ENCODE measurements at places on chromosomes 5 and 9. TPM values are rescaled to one million over a fixed set of nuclear protein-coding genes. Genes with fewer than 3 reads are reported as not detected.

- H3K27me3 ChIP-seq, result no peaks in the 10 kb centered on the region
- H3K36me3 ChIP-seq, result no peaks in the 10 kb centered on the region
- no peak overlapping the region for H3K27ac ChIP-seq
- peak; percentile 55 for DNase-seq
These were observed 83.7 kb downstream of the PDE6A start for GRCh38 chr5:149860801-149861322.

The FOXD4L5 gene
- 0.23 TPM for total RNA-seq

The PCDHGB6 gene
- total RNA-seq, result 3.1 TPM

The TMEFF1 gene
- total RNA-seq, result 0.13 TPM

DNA sequence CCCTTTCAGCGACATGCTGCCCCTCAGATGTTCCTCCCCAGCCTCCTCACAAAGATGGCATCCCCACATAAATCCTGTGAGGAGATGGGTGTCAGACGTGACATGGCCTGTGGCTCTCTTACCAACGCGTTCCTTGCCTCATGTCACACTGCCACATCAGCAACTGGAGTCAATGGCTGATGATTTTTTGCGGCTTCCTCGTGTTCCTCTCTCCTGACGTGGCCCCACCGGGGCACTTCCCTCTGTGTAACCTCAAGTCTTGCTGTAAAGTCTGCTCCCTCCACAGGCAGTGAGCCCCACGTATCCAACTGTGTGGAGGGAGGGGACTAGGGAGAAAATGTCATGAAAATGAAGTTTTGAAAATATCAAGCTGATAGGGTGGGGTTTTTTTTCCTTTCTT, 53.2 kb upstream of the SHISAL2B start:
- no peak overlapping the region for H3K27ac ChIP-seq
- H3K27me3 ChIP-seq, result peaks cover 12% of the 10 kb centered on the region
- no peak overlapping the region for H3K4me3 ChIP-seq
- no peaks in the 10 kb centered on the region for H3K36me3 ChIP-seq
- no peaks in the 10 kb centered on the region for H3K4me1 ChIP-seq

The TMC1 gene
- total RNA-seq, result not detected

GRCh38 chr9:5442400-5443011, 4.8 kb upstream of the PLGRKT start:
- H3K4me3 ChIP-seq, result no peak overlapping the region
- H3K4me1 ChIP-seq, result peaks cover 6% of the 10 kb centered on the region
- no peak for DNase-seq
- H3K27me3 ChIP-seq, result no peaks in the 10 kb centered on the region
- no peak overlapping the region for H3K27ac ChIP-seq

GRCh38 chr9:104903609-104904008, 24.3 kb downstream of the ABCA1 start:
- peaks cover under 1% of the 10 kb centered on the region for H3K4me1 ChIP-seq
- no peak overlapping the region for H3K27ac ChIP-seq
- no peaks in the 10 kb centered on the region for H3K27me3 ChIP-seq
- H3K4me3 ChIP-seq, result no peak overlapping the region
- no peaks in the 10 kb centered on the region for H3K36me3 ChIP-seq

The PCDHB6 gene
- 0.63 TPM for total RNA-seq

The DNAJB5 gene
- 14.2 TPM for total RNA-seq

DNA sequence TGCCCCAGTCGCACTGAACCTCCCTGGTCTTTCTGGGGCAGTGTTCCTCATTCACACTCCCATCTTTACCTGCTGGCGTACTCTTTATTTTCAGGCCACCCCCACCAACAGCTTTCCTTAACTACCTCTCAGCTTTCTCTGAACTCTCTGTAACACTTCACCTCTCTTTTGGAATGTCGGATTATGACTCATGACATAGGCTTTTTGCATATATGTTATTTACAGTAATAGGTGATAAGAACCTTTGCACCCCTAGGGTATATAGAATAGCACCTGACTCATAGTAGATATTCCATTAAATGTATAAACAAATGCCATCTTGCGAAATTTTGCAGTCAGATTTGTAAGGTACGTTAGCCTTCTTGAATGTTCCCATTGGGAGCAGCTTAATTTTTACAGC, 52.9 kb upstream of the MIER3 start:
- DNase-seq, result no peak
- no peaks in the 10 kb centered on the region for H3K4me1 ChIP-seq
- H3K36me3 ChIP-seq, result no peaks in the 10 kb centered on the region
- no peak overlapping the region for H3K27ac ChIP-seq

DNA sequence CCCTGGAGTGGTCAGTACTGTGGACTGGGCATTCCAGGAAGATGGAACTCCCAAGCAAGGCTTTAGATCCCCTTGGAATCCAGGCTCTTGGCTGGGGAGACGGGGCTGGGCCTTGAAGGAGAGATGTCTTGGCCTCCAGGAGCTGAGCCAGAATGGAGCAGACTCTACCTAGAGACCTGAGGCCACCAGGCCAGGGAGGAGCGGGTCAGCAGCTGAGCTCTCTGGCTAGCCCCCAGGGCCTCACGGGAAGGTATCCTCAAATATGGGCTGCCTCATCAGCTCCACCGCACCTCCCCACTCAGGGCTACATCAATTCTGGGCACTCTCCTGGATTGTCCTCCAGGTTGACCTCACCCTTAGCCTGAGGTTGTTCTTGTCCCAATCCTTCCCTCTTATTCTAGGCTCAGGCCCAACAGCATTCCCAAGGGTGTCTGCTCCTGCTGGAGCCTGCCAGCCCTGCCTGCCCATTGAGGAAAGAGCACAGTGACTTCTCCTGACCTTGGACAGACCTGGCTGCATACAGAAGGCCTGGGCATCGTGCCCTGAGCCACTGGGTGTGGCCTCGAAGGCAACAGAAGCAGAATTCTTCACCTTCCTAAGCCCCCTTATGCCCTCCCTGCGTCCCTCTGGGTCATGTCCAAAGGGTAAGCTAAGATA, 3.0 kb upstream of the PDLIM4 start:
- H3K27me3 ChIP-seq, result no peaks in the 10 kb centered on the region
- peak; percentile 43 for DNase-seq
- H3K36me3 ChIP-seq, result no peaks in the 10 kb centered on the region
- H3K4me1 ChIP-seq, result peaks cover 12% of the 10 kb centered on the region
- H3K27ac ChIP-seq, result no peak overlapping the region

GRCh38 chr5:78776637-78777036, 128.1 kb upstream of the LHFPL2 start:
- no peak overlapping the region for H3K27ac ChIP-seq
- peaks cover 7% of the 10 kb centered on the region for H3K4me1 ChIP-seq
- H3K36me3 ChIP-seq, result no peaks in the 10 kb centered on the region
- H3K4me3 ChIP-seq, result no peak overlapping the region
- no peaks in the 10 kb centered on the region for H3K27me3 ChIP-seq
- no peak for DNase-seq

- no peaks in the 10 kb centered on the region for H3K4me1 ChIP-seq
- no peak for DNase-seq
- H3K4me3 ChIP-seq, result no peak within 1 kb of the TSS
- H3K36me3 ChIP-seq, result no peaks in the 10 kb centered on the region
- no peaks in the 10 kb centered on the region for H3K27me3 ChIP-seq
- no peak within 1 kb of the TSS for H3K27ac ChIP-seq
These were observed at the start of gene ANKRD55 for GRCh38 chr5:56233230-56233629. Gene ANKRD55 (minus strand): TSS chr5:56233330. CDS start chr5:56232913, 417 bp downstream.
